ENCODE measurements at places on chromosomes 13 and 19.

DNA sequence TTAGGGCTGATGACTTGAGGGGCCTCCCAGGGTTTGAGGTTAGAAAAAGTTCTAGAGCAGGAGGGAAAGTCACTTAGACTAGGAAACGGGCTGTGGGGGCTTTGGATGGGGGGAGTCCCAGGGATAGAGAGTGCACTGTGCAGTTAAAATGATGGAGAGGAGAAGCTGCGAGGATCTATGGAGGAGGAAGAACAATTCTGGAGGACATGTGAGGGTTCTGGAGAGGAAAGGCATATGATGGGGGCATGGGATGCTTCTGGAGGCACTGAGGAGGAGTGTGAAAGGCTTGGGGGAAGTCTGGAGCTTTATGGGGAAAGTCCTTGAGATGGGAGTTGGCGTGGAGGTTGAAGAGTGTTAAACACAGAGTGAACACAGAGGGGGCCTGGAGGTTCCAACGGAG is 2.2 kb downstream of the KCNC3 start:
- no peak for DNase-seq

GRCh38 chr19:46755077-46755852 is 9.0 kb upstream of the STRN4 start:
- no peak for DNase-seq

DNA sequence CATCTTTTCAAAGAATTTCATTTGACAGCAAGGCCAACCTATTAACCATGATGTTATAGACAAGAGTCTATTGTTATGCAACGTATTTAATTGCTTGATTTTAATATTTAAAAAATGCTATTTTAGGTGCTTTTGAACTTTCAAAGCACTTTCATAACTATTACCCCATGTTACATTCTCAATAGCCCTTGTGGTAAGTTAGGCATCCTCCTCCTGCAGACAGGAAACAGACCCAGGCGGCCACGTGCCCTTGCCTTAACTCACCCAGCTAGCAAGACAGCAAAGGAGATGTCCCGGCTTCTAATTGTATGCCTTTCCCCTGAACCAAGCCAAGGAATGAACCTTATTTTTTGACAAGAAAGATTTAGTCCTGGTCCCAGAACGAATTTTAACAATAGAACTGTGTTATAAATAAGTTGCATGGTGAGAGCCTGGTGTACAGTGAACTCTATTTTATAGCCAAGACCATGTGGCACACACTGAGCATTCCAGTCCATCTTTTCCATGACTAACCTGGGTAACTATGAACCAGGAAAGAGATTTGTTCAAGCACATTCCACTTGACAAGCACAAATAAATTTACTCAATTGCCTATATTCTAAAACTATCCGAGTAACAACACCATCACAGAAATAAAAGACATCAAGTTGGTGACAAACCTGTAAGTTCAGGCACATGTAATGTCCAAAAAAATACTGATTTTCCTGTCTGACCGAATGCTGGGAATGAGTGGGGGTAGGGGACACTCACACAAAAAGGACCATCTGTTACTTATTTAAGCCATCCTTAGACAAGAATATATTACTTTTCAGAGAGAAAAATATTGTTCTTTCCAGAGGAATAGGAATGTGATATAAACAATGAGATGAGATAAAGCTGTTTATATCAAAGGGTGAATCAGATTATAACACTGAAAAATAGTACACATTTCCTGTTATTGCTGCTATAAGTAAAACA is 163.0 kb downstream of the EFNB2 start:
- DNase-seq, result no peak

DNA sequence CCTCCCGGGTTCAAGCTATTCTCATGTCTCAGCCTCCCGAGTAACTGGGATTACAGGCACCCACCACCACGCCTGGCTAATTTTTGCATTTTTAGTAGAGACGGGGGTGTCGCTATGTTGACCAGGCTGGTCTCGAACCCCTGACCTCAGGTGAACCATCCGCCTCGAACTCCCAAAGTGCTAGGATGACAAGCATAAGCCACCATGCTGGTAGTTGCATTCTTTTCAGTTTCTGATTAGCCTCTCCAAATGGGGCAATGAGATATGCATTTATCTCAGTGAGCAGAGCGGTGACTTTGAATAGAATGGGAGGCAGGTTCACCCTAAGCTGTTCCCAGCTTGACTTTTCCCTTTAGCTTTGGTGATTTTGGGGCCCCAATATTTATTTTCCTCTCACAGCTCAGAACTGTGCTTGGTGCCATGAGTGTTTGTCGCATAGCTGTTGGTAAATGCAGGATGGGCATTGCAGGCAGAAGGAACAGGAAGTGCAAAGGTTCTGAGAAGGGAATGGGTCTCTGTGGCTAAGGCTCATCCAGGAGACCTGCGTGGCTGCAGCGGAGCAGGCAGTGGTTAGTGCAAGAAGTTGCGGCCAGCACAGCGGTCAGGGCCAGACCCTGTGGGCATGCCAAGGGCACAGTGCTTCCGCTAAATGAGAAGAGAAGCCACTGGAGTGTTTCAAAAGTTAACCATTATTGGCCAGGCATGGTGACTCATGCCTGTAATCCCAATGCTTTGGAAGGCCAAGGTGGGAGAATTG is 20.7 kb downstream of the LYPD3 start:
- no peak for DNase-seq

- no peak for DNase-seq
These were observed 2.5 kb upstream of the ISYNA1 start for GRCh38 chr19:18440415-18440877.

DNA sequence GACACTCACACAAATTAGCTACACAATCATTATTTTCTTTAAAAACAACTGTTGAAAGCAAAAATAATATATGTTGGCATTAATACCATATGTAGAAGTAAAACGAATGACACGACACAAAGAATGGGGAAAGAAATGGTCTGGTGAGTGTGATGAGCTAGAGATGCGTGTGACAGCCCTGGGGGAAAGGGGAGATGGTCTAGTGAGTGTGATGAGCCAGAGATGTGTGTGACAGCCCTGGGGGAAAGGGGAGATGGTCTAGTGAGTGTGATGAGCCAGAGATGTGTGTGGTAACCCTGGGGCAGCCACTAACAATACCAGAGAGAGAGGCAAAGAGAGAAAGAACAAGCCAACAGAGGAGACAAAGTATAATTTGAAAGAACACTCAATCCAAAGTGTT is 22.3 kb upstream of the LAMP1 start:
- DNase-seq, result no peak

GRCh38 chr13:49428041-49428763 is 15.7 kb downstream of the CAB39L start:
- DNase-seq, result no peak

- no peak for DNase-seq
These were observed 1.1 kb downstream of the ZNF550 start for GRCh38 chr19:57558525-57558924.

DNA sequence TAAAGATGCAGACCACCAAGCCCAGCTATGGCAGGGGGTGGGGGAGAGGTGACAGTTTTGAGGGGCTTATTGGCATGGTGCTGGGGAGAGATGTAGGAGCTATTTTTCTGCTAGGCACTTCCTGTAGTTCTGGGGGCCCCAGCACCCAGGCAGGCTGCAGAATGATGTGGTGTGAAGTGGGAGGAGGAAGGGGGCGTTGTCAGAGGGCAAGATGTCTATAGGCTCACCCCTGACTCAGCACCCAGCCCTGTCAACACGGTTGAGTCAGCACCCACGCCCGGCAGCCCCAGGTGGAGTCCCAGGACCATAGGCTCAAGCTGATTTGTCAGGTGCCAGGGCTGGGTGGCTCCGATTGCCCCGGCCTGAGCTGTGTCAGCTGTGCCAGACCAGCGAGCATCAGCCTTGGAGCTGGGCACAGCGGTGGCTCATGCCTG is 5.8 kb downstream of the KLF2 start:
- DNase-seq, result no peak

GRCh38 chr13:90233933-90234672 is 1113.4 kb upstream of the MIR17HG start:
- no peak for DNase-seq

- no peak for DNase-seq
These were observed at the start of gene TMEM238 for GRCh38 chr19:55384131-55384919. Gene TMEM238 (minus strand): TSS chr19:55384292. CDS start chr19:55384259, 33 bp downstream.

- no peak for DNase-seq
These were observed 74.0 kb downstream of the RUBCNL start for GRCh38 chr13:46313024-46313423.

DNA sequence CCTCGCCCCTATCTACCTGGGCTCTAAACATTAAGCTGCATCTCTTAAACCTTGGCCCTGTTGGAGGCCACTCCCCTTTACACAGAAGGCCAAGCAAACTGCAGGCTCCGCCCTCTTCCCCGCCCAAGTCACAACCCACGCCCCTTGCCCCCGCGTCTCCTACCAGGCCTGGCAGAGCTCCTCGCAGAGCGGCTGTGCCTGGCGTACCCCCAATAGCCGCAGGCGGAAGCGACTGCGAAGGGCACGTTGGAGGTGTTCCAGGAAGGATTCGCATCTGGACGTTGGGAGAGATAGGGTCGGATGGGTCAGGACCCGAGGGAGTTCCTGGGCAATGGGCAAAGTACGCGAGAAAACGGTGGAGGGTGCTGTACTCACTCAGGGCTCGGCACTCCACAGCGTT is 5.9 kb downstream of the RTBDN start:
- no peak for DNase-seq

DNA sequence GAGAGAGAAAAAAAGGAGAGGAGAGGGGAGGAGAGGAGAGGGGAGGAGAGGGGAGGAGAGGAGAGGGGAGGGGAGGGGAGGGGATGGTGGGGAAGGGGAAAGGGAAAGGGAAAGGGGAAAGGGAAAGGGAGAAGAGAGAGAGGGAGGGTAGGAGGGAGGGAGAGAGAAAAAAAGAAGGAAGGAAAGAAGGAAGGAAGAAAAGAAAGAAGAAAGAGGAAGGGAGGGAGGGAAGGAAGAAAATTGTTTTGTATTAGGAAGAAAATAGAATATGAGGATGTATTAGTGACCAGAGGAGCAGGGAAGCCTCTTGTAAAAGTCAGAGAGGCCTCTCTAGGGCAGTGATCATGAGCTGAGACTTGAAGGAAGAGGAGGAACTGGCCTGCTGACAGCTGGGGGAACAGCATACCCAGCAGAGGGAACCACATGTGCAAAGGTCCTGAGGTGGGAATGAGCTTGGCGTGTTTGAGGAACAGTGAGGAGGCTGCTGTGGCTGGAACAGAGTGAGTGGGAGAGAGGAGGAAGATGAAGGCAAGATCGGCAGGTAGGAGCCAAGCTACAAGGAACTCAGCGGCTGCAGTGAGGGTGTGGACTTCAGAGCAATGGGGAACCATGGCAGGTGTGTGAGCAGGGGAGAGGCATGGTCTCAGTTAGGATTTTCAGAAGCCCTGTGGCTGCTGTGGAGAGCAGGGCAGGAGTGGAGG is 9.6 kb upstream of the KCNN1 start:
- DNase-seq, result no peak

- no peak for DNase-seq
These were observed 1.1 kb downstream of the DHRS12 start for GRCh38 chr13:51802631-51803418.

DNA sequence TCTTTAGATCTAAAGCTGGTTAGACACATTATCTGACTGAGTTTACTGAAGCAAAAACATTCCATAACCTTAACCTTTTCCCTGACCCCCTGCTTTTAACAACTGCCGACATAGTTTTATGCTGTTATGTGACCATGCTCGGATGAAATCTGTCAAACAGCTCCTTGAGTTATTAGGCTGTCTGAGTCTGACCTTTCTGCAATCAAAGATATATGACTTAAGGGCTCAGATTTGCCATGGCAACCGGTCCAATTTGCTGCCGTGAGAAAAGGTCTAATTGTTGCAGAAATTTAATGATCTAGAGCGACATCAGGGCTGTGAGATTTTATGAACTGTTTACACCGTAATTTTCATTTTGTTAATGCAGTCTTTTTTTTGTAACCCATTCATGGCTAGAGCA is 61.8 kb downstream of the URI1 start:
- no peak for DNase-seq

- no peak for DNase-seq
These were observed 25.3 kb upstream of the OR10H2 start for GRCh38 chr19:15702534-15702930.

GRCh38 chr13:85797311-85797710 is 1.9 kb downstream of the SLITRK6 start:
- DNase-seq, result no peak
